ENCODE measurements at places on chromosomes 7 and 10.

- DNase-seq = no peak
These were observed 114.3 kb downstream of the FAM53B start for GRCh38 chr10:124629842-124630241.

- no peak for DNase-seq
These were observed 1158.0 kb upstream of the C7orf33 start for GRCh38 chr7:147432576-147432975.

- DNase-seq = no peak
These were observed 70.9 kb downstream of the SYPL1 start for GRCh38 chr7:106041140-106041717.

DNA sequence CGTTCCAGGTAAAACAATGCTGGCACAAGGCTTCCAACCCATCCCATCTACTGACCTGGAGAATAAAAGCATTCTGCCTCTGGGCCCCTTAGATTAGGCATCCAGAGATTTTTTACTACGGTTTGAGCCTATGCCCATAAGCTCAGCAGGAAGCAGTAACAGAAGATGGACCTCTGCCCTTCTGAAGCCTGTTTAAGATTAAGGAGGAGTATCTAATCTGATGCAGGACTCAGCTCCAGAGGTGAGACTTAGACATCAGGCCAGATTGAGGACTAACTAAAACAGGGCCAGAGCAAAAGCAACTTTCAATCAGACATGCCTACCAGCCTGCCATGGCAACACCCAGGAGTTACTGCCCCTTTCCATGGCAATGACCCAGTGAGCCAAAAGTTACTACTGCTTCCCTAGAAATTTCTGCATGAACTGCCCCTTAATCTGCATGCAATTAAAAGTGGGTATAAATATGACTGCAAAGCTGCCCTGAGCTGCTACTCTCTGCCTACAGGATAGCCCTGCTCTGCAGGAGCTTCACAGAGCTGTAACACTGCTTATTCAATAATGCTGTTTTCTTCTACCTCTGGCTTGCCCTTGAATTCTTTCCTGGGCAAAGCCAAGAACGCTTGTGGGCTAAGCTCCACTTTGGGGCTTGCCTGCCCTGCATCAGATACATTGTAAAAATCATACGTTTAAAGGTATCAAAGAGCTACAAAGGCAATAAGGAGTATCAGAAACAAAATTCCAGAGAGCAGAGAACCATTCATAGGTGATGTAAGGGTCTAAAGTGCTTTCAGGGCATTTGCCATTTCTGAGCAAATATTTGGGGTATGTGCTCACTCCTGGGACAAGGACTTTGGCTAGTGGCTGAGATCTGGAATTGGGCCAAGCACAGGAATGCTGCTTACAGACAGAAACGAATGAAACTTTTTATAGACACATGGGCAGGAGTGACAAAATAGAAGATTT is 25.0 kb upstream of the CNNM1 start:
- no peak for DNase-seq

DNA sequence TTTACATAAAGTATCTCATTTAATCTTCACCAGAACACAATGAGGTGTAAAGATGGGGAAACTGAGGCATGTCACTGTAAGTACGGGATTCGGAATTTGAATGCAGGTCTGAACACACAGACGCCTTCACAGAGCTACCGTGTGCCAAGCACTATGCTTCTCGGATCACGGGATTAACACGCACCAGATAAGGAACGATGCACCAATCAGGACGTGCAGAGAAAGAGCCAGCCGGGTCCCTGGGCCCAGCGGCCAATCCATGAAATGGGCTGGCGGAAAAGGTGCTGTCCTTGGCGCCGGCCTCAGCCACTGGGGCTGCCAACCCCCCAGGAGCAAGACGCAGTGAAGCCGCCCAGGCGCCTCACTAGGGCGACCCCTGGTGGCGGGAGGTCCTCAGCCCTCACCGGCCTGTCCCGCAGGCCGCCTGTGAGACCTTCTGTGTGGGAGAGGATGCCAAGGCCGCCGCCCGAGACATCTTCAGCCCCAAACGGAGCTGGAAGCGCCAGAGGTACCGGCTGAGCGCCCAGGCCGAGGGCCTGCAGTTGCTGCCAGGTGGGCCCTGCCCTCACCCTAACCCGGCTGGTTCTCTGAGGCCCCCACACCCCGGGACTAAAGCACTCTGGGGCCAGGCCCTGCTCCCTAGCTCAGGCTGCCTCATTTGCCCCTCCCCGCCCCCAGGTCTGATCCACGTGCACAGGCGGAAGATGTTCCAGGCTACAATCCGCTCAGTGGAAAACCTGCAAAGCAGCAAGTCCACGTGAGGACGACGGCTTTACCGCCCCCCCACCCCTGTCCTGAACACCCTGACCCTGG is 15.6 kb downstream of the ATG9B start:
- peak; percentile 87 for DNase-seq

- no peak for DNase-seq
These were observed 30.1 kb upstream of the COMTD1 start for GRCh38 chr10:75265856-75266255.

- no peak for DNase-seq
These were observed 46.8 kb upstream of the PDLIM1 start for GRCh38 chr10:95337423-95338160.

DNA sequence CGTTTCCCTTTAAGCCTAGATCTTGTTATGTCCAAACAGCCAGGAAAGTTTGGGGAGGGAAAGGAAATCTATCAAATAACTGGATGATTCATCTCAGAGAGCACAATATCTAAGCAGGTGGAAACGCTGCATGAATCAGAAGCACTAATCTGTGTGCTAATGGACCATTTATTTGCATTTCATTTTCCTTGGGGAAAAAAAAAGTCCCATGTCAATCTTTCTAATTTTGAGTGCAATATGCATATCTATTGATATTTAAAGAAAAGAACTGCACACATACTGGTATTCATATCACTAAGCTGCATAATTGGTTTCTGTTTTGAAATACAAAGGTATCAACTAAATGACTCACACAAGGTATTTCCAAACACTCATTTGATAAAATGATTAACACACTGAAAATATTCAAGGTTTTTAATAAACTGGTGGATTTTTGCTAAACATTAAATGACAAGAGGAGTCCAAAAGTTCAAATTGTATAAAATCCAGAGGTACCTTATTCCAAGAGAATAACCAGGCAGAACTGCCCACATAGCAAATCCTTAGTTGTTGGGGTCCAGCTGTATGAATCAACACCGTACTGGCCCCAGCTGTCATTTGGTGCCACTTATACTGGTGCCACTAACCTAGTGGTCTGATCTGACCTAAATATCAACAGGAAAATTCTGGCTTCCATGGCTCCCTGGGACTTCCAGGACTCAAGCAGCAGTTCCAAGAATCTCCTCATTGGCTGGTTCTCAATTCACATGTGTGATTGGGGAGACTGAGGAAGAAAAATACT is 122.2 kb upstream of the SP4 start:
- DNase-seq = no peak

GRCh38 chr7:137934941-137935883 is 66.7 kb downstream of the CREB3L2 start:
- no peak for DNase-seq

DNA sequence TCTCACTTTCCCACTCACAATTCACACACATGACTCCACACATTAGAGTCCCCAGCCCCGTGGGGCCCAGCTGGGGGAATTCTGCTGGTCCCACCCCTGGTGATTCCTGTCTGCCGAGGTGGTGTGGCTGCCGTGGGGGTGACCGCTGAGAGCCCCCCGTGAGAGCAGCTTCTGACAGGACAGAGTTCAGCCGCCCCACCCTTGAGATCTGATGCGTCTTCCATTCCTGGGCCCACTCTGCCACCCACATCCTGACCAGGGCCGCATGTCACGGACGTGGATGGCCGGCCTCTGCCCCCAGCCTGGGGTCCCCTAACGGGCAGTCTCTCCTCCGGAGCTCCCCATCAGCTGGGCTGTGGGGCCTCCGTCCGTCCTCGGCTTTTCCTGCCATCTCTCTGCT is 240.1 kb upstream of the PITRM1 start:
- no peak for DNase-seq

DNA sequence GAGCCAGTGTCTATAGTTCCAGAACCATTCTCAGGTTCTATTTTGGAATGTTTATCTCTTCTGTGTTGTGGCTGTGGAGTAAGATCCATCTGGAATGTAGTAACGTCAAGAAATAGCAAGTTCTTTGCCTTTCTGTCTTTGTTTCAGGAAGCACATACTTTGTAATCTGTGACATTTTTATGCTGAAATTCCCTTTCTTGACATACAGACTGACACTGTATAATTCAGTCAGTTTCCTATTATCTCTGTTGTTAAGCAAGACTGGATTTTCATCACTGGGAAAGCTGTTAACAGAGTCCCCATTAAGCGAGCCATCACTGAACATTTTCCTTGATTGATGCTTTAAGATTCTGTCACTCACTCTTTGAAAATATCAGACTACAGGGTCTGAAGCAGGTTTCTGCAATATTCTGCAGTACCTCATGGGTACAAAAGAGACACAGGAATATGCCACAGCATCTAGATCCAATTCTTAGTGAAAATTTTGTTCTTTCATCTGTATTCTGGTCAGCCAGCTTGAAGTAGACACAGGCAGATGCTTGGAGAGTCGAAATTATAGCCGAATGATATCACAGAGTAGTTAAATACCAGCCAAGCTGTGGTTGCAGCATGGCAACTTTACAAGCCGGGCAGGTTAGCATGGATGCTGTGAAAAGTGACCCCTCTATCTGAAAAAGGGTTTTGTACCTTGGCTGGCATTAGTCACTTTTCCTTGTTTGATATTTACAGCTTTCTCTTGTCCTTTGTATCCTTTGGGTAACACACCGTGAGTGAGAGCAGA is 62.6 kb downstream of the CACNB2 start:
- DNase-seq = no peak

DNA sequence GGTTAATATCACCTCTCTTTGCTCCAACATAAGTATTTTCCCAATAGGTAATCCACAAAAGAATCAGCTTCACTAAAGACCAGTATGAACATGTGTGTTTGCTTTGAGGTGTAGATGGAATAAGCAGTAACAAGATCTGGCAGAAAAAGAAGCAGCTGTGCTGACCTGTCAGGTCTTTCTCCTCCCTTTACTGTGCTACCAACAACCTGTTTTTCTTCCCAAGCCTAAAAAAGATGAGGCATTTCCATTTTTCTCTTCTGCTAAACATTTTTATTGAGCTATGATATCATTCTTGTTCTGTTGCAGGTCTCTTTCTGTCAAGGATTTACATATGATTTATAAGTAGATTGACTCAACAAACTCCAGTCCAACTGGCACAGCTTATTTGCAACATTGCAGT is 315.2 kb upstream of the GLI3 start:
- no peak for DNase-seq

- DNase-seq = no peak
These were observed 128.7 kb downstream of the SH3PXD2A start for GRCh38 chr10:103726637-103727036.

DNA sequence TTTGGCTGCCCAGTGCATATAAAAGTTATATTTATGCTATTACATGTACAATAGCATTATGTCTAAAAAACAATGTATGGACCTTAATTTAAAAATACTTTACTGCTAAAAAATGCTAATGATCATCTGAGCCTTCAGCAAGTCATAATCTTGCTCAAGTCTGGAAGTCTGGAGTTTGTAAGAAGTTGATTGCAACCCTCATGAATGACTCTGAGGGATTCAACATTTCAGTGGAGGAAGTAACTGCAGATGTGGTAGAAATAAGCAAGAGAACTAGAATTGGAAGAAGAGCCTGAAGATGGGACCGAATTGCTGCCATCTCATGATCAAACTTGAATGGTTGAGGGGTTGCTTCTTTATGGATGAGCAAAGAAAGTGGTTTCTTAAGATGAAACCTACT is 13.0 kb upstream of the ADAMTS14 start:
- DNase-seq = no peak

GRCh38 chr7:19762631-19763030 is 10.8 kb downstream of the TMEM196 start:
- no peak for DNase-seq

GRCh38 chr7:139813689-139814088 is 15.4 kb upstream of the TBXAS1 start:
- no peak for DNase-seq

DNA sequence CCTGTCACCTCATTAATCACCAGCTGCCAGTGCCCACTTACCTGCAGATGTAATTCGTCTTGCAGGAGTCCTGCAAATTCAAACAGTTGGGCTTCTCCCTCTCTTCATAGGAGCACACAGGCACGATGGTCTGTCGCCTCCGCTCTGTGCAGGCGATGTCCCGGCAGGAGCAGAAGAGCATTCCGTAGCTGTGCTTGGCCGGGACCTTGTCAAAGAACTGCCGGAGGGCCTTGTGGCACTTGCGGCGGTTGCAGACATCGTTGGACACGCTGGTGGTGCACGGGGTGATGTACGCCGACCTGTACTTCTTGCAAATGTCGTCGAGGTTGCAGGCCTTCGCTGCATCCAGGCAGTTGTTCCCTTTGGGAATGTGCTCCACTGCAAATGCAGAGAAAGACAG is 147.8 kb downstream of the GFRA1 start:
- no peak for DNase-seq

GRCh38 chr10:113160641-113161040 is 210.6 kb downstream of the TCF7L2 start:
- DNase-seq = no peak

DNA sequence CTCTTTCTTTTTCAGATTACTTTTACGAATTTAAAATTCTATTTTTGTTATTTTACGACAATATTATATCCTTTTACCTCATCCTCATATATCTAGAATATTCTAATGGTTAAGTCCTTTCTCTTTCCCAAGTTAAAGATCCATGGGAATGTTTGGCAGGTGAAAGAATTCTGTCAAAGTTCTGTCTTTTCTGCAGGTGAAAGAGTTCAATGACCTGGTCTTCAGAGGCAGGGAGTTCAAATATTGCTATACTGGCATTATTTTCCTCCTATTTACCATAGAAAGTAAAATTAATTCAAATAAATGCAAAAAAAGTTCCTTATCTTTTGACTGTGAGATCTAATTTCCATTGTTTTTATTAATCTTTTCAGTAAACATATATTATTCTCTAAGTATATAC is 194.3 kb downstream of the ARL4A start:
- no peak for DNase-seq

DNA sequence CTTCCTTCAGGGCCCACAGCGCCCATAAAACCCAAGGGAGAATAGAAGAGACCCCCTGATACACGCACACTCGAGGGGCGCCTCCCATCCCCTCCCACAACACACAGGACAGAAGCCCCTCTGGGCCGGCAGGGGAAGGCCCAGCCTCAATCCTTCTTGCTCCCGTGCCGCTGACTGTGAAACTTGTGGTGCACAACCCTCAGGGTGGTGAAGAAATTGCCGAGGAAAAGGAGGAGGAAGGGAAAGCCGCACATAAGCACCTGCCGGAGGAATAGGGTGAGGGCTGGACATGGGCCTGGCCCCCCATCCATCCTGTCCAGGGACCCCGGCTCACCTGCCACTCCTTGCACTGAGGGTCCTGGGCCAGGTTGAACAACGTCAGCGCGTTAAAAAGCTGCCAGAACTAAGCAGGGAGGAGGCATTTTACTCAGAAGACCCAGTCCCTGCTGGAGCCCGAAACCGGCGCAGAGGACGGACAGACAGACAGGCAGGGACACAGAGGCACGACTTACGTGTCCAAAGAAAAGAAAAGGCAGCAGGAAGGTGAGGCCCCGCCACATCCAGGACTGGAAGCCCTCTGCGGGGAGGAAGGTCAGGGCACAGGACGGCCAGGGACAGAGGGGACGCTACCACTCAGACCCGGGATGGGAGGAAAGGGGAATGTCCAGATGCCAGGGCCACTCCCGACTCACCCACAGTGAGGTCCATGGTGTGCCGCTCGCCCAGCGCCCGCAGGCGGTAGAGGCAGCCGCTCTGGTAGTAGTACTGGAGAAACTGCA is 7.2 kb downstream of the TMEM120A start:
- DNase-seq = no peak
